ENCODE measurements at places on chromosomes 1 and 21.

- no peak for DNase-seq
Observed at GRCh38 chr21:39111931-39112550, 71.2 kb downstream of the PSMG1 start.

GRCh38 chr1:36714301-36714700 lies 231.6 kb upstream of the CSF3R start:
- DNase-seq, result no peak

- no peak for DNase-seq
Observed at GRCh38 chr1:223780949-223781348, 64.8 kb downstream of the TP53BP2 start.

GRCh38 chr21:18253221-18253620 lies 8.6 kb downstream of the CHODL start:
- no peak for DNase-seq

GRCh38 chr1:156656806-156657740 lies 15.2 kb downstream of the BCAN start:
- peak; percentile 84 for DNase-seq

DNA sequence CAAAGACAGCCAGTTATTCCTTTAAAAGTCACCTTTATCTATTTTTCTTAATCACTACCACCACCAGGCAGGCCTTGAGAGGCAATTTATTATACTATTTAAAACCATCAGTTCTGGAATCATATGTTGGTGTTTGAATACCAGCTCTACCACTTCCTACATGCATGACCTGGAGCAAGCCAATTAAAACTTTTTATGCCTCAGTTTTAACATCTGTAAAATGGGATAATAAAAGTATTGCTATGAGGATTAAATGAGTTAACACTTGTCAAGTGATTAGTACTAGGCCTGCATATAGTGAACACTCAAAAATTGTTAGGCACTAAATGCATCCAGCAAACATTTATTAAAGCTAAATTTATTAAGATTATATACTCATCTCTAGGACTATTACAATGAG lies 49.2 kb upstream of the ADORA3 start:
- DNase-seq, result no peak

DNA sequence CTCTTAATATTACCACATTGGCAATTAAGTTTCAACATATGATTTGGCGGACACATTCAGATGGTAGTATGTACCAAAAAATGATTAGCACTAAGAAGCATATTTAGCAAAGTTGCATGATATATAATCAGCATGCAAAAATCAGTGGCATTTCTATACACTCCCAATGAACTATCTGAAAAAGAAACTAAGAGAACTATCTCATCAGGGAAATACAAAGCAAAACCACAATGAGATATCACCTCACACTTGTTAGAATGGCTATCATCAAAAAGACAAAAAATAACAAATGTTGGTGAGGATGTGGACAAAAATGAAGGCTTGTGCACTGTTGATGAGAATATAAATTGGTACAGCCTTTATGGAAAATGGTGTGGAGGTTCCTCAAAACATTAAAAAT lies 31.4 kb upstream of the DENND1B start:
- DNase-seq, result no peak

DNA sequence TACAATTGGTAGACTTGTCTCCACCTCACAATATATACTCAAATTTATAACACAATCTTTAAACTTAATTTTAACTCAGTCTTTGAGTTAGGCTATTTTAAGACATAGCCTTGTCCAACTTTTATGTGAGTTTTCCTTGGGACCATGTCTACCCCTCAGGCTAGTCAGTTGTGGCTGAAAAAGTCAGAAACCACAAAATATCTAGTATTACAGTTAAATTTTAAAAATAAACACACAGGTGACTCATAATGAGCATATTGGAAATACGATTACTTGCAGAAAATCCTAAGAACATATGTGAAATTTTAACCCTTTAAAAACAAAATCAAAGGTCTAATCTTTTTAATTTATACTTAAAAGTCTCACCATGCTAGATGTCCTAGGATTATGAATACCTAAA lies 4.8 kb upstream of the ASB17 start:
- DNase-seq, result no peak

GRCh38 chr1:110893908-110894490 lies 21.1 kb downstream of the CD53 start:
- no peak for DNase-seq
